Muscle of back (tissue), 13 donors: ENCODE measurements at places on chromosomes 5 and 9. TPM values are rescaled to one million over a fixed set of nuclear protein-coding genes. Genes with fewer than 3 reads are reported as not detected.
A peak's percentile ranks its signal among the peaks of the same experiment; 100 is the strongest.

GZMA gene
- 1.6 TPM for polyA plus RNA-seq

PRSS3 gene
- 1.4 TPM for polyA plus RNA-seq

- peak; percentile 74 for DNase-seq
Measured at GRCh38 chr5:67301285-67301903, 104.8 kb upstream of the CD180 start.

DNA sequence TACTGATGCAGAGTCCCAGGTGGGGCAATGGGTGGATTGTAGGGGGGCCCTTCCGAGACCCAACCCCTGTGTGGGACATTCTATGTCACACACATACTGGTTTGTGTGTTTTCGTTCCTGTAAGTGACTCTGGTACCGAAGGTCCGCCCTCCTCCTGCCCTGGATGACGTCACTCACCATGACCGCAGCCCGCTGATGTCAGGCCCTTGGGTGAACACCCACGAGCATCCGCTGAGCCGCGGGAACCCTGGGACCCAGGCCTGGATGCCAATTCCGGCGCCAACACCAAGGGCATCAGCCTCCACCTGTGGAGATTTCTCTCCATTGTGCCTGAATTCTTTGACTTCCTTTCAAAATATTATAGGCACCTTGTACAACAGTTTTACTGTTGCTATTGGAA is 184.3 kb downstream of the MTRR start:
- no peak for DNase-seq

DNA sequence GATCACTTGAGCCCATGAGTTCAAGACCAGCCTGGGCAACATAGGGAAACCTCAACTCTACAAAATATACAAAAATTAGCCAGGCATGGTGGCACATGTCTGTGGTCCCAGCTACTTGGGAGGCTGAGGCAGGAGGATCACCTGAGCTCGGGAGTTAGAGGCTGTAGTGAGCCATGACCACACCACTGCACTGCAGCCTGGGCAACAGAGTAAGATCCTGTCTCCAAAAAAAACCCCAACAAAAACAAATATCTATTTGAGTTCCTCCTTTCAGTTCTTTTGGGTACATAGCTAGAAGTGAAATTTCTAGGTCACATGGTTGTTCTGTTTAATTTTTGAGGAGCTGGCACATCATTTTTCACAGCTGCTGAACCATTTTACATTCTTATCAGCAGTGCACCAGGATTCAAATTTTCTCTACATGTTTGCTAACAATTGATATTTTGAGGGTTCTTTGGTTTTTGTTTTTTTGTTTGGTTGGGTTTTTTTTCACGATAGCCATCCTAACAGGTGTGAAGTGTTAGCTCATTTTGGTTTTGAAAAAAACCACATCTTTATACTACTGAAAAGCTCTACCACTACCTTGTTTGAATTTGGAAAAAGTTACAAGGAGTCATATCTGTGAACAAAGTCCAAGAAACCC is 176.9 kb upstream of the SLC12A2 start:
- DNase-seq, result no peak
